ENCODE measurements at places on chromosomes 6 and 20.
A peak's percentile ranks its signal among the peaks of the same experiment; 100 is the strongest.

DNA sequence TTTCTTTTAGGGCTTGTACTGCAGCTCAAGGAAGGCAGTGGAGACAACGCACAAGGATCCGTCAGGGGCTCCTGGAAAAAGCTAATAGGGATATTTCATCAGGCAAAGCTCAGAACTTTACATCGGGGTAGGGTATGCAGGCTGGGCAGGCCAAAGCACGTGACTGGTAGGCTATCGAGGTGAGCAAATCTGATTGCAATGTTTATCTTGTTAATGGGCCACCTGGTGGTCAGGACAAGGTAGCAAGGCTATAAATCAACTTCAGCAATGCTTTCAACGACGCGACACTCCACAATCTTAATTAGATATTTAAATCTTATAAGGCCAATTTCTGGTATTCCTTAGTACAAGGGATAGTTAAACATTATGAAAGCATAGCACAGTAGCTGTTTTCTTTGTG is 1302.8 kb upstream of the EYS start:
- DNase-seq = no peak

DNA sequence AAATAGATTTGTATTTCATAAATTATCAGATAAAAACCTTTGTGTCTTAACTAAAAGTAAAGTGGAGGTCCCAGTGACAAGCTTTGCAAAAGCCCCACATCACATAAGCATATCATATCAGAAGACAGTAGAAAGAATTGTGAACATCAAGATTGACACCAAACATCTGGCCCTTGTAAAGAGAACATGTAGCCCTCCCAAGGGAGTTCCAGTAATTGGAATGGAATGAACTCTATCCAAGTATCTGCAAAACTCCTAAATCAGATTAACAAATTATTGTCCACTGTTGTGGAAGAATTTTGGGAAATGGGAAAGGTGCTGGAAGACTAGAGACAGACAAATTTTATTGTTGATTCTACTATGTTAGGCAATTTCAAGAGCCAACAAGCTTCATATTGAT is 268.8 kb downstream of the KCNQ5 start:
- no peak for DNase-seq

DNA sequence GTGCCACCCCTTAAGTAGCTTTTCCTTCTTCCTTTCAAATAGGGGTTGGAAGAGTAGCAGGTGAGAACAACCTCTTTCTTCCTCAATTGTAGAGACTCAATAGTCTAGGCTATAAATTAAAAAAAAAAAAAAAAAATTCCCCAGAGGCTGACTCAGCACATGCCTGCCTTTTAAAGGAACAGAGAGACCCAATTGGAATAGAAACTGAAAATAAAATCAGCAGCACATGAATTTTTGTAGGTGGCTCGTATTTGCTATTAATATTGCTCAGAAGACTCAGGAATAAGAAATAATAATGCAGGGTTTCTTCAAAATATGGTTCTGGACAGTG is 19.3 kb downstream of the TOP1 start:
- peak; percentile 58 for DNase-seq

DNA sequence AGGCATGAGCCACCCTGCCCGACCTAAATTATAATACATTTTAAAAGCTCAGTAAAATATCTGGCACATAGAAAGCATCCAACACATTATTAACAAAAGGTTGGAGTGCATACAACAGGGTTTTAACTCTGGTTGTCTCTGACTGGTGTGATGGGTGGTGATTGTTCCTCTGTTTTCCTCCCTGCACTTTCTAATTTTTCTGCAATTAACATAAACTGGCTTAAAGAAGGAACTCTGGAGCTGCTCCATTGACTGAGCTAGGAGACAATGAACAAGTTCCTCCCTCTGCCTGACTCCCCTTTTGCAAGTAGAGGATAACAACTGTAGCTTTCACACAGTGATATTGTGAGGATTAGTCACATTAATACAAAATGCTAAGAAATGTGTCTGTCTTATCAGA is 48.5 kb upstream of the SIRPG start:
- no peak for DNase-seq

Measured in fibroblast of villous mesenchyme (primary cell).